Epithelial cell of proximal tubule (primary cell): ENCODE measurements at places on chromosomes 6 and 20. TPM values are rescaled to one million over a fixed set of nuclear protein-coding genes. Genes with fewer than 3 reads are reported as not detected.
A peak's percentile ranks its signal among the peaks of the same experiment; 100 is the strongest.

DNA sequence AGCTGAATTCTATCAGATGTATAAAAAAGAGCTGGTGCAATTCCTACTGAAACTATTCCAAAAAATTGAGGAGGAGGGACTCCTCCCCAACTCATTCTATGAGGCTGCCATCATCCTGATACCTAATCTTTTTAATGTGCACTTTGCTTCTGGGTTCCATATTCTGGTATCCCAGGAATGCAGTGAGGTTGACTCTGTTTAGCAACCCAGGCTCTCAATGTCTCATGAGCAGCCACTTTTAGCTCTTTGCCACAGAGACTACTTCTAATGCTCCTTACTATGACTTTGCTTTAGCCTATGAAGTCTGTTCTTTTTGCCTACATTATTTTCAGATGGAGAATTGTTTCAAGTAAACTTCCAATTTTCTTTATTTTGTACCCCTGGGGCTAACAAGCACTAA, 185.5 kb upstream of the NRSN1 start:
- DNase-seq = no peak

DNA sequence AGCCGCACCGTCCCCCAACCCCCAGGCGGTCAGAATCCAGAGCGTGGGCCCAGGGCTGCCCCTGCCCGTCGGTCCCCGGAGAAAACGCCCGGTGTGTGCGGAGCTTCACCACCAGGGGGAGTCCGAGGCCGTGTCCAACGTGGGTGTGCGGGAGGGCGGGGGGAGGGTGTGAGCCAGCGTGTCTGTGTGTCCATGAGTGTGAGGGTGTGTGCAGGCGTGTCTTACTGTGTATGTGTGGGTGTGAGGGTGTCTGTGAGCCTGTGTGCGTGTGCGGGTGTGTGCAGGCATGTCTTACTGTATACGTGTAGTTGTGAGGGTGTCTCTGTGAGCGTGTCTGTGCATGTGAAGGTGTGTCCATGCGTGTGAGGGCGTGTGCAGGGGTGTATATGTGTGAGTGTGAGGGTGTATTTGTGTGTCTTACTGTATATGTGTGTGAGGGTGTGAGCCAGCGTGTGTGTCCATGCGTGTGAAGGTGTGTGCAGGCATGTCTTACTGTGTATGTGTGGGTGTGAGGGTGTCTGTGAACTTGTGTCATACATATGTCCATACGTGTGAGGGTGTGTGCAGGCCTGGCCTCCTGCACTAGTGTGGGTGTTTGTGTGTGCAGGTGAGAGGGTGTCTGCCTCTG, 24.6 kb upstream of the GATA5 start:
- no peak for DNase-seq

DNA sequence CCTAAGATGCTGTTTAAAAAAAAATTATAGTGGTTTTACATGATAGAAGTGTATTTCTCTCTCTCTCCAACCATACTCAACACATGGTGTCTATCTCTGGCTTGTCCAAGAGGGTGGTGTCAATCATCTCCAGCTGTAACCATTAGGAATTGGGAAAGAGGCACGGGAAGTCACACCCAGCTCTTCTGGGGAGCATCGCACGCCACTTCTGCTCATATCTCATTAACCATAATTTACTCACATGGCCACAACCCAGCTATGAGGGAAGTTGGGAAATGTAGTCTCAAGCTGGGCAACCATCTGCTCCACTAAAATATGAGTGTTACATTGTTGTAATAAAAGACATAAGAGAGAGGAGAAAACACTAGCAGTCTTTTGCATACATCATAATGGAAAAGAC, 30.4 kb upstream of the TSHZ2 start:
- DNase-seq = no peak

GRCh38 chr6:38113825-38114576, 294.5 kb downstream of the ZFAND3 start:
- DNase-seq = no peak

GRCh38 chr6:133291671-133292070, 50.5 kb downstream of the EYA4 start:
- DNase-seq = no peak

DNA sequence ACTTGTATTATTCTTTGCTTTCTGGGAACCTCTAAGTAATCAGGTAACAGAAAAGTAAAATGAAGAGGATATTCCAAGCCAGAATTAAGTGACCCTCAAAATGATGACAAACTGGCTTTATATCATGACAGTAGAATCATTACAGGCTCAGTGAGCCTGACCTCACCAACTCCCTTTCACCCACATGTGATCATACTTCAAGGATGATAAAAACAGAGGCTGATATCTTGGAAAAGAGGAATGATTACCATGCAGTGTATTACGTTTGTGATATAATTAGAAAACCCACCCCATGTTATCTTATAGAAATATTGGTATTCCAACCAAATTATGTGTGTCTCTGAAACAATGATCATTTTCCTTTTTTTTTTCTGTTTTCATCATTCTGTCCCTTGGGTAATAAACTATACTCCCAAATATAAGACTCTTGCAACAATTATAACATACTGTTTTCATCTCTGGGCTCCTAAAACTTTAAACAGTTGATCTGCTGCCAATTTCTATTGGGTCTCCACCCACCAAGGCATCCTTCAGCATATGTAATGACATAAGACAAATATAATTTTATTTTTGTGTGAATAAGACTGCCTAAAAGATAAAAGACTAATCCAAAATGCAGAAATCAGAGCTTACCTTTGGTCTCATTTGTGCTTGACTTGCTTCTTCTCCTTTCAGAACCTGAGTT, 115.7 kb downstream of the DST start:
- no peak for DNase-seq

The SLC22A16 gene
- 0.14 TPM in 1 of 2 replicates, not detected in the other for total RNA-seq

- no peak for DNase-seq
Measured at GRCh38 chr6:27092316-27092692, 155.2 kb upstream of the PRSS16 start.

GRCh38 chr6:11241793-11242201, 9.3 kb upstream of the NEDD9 start:
- DNase-seq = no peak

The KIAA1755 gene
- 0.06 and 0.29 TPM in 2 replicates for total RNA-seq

The KIF6 gene
- total RNA-seq = 0.22 and 0.69 TPM in 2 replicates

The CBLN4 gene
- total RNA-seq = not detected in 2 replicates

- DNase-seq = no peak
Measured at GRCh38 chr6:158337332-158337731, 25.1 kb downstream of the TULP4 start.

DNA sequence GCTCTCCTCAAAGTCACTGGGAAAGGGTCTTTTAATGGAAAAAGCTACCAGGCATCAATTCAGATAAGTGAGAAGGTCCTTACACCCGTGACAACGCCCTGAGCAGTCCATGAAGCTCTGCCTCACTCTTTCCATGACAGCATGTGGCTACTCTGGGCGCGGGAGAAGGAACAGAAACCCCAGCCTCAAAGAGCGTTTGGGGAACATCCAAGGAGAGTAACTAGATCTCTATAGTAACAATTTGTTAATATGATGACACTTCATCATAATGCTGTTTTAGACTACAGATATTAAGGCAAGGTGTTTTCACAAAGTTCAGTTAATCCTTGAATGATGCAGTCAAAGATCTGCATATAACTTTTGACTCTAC, 55.2 kb downstream of the KIF6 start:
- DNase-seq = no peak

DNA sequence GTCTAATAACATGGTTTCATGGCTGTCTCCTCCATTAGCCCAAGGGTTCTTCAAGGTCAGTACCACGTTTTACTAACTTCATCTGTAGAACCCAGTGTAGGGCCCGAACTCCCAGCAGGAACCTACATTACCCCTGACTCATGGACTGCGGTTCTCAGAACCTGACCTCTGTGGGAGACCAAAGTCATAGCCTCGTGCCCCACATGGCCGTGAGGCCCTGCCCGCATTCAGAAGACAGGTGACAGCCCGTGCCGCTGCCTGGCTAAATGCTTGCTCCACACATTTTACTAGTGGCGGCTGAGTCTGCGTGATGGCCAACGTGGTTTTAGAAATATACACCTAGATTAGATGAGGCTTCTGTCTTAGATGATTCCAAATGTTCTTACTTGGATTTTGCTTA, 94.9 kb downstream of the CDH4 start:
- no peak for DNase-seq

The RAD21L1 gene
- 0.06 and 1.2 TPM in 2 replicates for total RNA-seq

- DNase-seq = peak; percentile 37
Measured at GRCh38 chr6:157323966-157324300, 614 bp upstream of the TMEM242 start.

DNA sequence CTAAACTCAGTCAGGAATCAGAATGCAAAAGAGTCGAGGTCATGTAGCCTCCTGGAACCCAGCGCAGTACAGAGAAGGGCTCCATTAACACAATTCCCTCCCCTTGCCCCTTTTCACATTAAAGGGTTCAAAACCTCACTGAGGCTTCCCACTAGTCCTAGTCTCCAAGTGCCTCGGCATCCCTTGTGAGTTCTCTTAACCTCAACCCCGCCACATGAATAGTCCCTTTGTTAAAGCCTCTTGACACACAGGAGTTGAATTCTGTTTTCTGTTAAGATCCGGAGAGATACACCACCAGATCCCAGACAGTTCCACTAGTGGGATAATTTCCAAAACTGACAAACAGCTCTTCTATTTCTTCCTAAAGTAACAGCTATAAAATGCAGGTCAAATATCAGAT, 17.8 kb downstream of the PTPRT start:
- no peak for DNase-seq

DNA sequence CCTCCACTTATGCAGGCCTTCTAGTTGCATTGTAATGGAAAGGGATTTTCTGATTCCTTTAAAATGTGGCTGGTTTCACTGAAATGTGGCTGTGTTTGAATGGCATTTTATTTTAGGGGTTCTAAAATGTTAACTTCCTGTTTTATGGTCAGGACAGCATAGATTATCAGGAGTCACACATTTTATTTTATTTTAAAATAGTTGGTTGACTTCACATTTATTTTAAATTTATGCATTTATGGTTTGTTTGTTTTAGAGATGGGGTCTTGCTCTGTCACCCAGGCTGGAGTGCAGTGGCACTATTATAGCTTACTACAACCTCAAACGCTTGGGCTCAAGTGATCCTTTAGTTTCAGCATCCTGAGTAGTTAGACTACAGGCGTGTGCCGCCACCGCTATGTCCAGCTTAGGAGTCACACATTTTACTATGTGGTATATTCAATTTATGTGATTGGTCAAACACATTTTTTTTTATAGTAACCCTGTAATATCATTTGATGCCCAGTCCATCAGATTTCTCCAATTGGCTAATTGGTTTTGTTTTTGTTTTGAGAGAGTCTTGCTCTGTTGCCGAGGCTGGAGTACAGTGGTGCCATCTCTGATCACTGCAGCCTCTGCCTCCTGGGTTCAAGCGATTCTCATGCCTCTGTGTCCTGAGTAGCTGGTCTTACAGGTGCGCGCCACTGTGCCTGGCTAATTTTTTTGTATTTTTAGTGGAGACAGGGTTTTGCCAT, 2.3 kb downstream of the DTD1 start:
- no peak for DNase-seq

The TAAR6 gene
- not detected in 2 replicates for total RNA-seq

GRCh38 chr20:8303651-8304050, 171.6 kb downstream of the PLCB1 start:
- no peak for DNase-seq

The EPPIN gene
- total RNA-seq = not detected in 2 replicates

- DNase-seq = no peak
Measured at GRCh38 chr6:127554435-127555006, 22.5 kb upstream of the C6orf58 start.

GRCh38 chr6:151765444-151765886, 42.0 kb upstream of the ESR1 start:
- peak; percentile 27 for DNase-seq

The FOXF2 gene
- not detected in 2 replicates for total RNA-seq

DNA sequence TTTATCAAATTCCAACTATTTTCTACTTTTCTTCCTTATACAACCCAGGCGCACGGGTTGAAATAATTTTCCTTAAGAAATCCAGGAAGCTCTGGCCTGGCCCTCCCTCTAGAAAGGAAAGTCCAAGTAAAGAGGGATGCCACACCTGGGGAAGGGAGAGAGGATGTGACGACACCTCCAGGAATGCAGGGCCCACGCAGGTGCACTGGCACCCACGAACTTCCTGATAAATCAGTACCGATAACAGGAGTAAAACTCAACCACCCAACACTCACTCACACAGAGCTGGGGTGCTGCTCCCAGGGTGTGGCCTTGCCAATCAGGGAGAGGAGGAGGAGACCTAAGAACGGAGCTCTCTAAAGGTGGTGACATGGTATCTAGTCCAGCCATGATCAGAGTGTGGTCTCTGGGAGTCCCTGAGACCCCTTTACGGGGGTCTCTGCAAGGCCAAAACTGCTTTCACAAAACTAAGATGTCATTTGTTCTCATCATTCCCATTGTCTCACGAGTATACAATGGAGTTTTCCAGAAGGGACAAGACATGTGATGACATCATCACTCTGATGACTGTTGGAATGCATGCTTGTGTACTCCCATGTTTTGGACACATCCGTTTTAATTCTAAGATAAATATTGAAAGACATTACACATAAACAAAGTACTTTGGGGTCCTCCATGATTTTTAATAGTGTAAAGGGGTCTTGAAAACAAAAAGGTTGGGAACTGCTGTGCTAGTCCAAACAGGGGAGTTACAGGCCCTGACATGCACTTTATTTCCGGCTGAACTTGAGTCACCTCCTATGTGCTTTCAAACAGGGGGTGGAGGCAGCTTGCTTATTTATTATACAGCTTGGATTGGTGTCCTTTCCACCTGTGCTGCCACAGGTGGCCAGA, 2.2 kb upstream of the PARD6B start:
- DNase-seq = no peak

DNA sequence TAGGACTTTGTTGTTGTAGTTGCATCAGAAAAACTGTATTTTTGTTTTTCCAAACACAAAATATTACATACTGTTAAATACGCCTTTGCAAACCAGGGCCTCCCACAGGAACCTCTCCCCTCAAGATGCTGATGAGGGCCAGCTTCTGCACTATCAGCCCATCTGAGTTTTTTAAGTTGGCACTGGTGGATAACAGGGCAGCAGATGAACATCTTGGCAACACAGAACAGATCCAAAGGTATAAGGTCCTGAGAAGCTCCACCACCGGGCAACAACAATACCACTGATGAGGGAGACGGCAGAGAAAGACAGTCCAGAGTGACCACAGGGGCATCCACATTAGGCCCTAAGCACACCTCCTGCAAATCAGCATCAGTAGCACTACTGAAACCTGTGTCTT, 177.7 kb downstream of the DLL1 start:
- DNase-seq = no peak

GRCh38 chr20:41057999-41058673, 29.5 kb downstream of the TOP1 start:
- DNase-seq = no peak

DNA sequence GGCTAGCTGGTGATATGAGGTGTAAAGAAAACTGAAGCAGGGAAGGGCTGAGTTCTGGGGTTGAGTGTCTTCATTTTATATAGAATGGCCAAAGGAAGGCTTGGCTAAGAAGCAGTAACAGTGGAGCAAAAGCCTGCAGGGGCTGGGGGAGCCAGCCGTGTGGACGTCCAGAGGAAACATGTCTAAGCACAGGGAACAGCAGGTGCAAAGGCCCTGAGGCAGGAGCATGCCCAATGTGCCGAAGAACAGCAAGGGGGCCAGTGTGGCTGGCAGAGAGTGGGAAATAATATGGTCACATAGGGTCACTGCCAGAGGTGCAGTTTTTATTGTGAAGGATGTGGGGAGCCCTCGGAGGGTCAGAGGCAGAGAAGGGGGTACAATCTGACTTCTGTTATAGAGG, 60.5 kb upstream of the KCNG1 start:
- no peak for DNase-seq
